Natural killer cell (primary cell): ENCODE measurements at places on chromosomes 12 and 14. TPM values are rescaled to one million over a fixed set of nuclear protein-coding genes. Genes with fewer than 3 reads are reported as not detected.

The CAPS2 gene
- 9.2 TPM for total RNA-seq

The NKX2-1 gene
- total RNA-seq: not detected

The TC2N gene
- 157 TPM for total RNA-seq

The EIF2S3B gene
- total RNA-seq: not detected

The AICDA gene
- total RNA-seq: not detected

The A2M gene
- total RNA-seq: not detected

The DPPA3 gene
- total RNA-seq: not detected

The FLRT2 gene
- not detected for total RNA-seq

The PRIMA1 gene
- not detected for total RNA-seq

The SLC8A3 gene
- total RNA-seq: 0.56 TPM

The SERPINA9 gene
- total RNA-seq: not detected

The ITGA7 gene
- 2.8 TPM for total RNA-seq

The TMEM63C gene
- total RNA-seq: 2.1 TPM

The EFS gene
- total RNA-seq: not detected

The BLTP3B gene
- 30.9 TPM for total RNA-seq

The TAS2R46 gene
- 4.4 TPM for total RNA-seq

The COCH gene
- 0.27 TPM for total RNA-seq

The TAS2R10 gene
- total RNA-seq: not detected

The FAM186B gene
- 0.77 TPM for total RNA-seq

The FAM181A gene
- not detected for total RNA-seq

The ITGB7 gene
- total RNA-seq: 441 TPM

The CLEC14A gene
- total RNA-seq: not detected

The NXPH4 gene
- total RNA-seq: not detected

The OR6C2 gene
- not detected for total RNA-seq

The EXOC3L4 gene
- total RNA-seq: not detected

The PLEKHG7 gene
- total RNA-seq: not detected

The GLRX5 gene
- total RNA-seq: 16.7 TPM

The AQP6 gene
- total RNA-seq: not detected

The AVPR1A gene
- total RNA-seq: not detected

The EPS8 gene
- 1.5 TPM for total RNA-seq

The ING4 gene
- 40.9 TPM for total RNA-seq

The C12orf54 gene
- total RNA-seq: not detected

The RECQL gene
- total RNA-seq: 40.1 TPM

The HECTD4 gene
- total RNA-seq: 79.2 TPM

The CCDC196 gene
- total RNA-seq: not detected

The LRRK2 gene
- 3.3 TPM for total RNA-seq

The FOXA1 gene
- not detected for total RNA-seq

The ABHD12B gene
- not detected for total RNA-seq

The CCDC38 gene
- 0.35 TPM for total RNA-seq

The SIX1 gene
- total RNA-seq: not detected

The DHRS2 gene
- not detected for total RNA-seq

The AHNAK2 gene
- not detected for total RNA-seq

The TMTC2 gene
- 1.4 TPM for total RNA-seq

The KIF21A gene
- 31.6 TPM for total RNA-seq

The KRT82 gene
- total RNA-seq: not detected

The APOF gene
- total RNA-seq: not detected

The STRN3 gene
- 19.5 TPM for total RNA-seq
